ENCODE measurements at places on chromosomes 4 and X. TPM values are rescaled to one million over a fixed set of nuclear protein-coding genes. Genes with fewer than 3 reads are reported as not detected.

The TLR1 gene
- total RNA-seq: 26.6 TPM

GRCh38 chr4:15684498-15684897 lies 2.9 kb downstream of the FAM200B start:
- H3K27ac ChIP-seq: no peak overlapping the region

DNA sequence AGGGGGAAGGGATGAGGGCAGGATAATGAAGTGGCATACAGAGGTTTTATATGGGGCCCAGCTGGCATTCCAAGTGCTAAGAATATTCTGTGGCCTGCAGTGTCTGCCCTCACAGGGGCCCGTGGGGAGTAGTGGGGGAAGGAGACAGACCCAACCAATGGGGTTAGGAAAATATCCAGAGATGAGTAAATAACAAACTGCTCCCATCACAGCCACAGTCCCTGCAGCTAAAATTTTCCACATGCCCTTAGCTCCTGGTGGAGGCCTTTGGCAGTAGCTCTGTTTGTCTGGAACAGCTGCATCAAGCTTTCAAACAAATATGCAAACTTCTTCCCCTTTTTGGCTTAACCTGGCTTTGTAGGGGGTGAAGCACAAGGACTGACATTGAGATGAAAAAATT lies 3.1 kb downstream of the SRPX2 start:
- peaks cover 4% of the 10 kb centered on the region for H3K27me3 ChIP-seq
- no peaks in the 10 kb centered on the region for H3K4me1 ChIP-seq
- no peak overlapping the region for H3K4me3 ChIP-seq
- peak; percentile 84 for DNase-seq

GRCh38 chrX:39450234-39450977 lies 647.4 kb downstream of the BCOR start:
- H3K27me3 ChIP-seq: peaks cover 11% of the 10 kb centered on the region
- H3K27ac ChIP-seq: no peak overlapping the region
- no peak overlapping the region for H3K4me3 ChIP-seq
- H3K4me1 ChIP-seq: no peaks in the 10 kb centered on the region
- DNase-seq: no peak

GRCh38 chrX:18065956-18066355 lies 154.7 kb downstream of the BEND2 start:
- peak; percentile 42 for DNase-seq
- peaks cover 10% of the 10 kb centered on the region for H3K27me3 ChIP-seq
- H3K4me3 ChIP-seq: no peak overlapping the region
- no peaks in the 10 kb centered on the region for H3K36me3 ChIP-seq
- no peak overlapping the region for H3K27ac ChIP-seq

- H3K27ac ChIP-seq: no peak overlapping the region
- H3K36me3 ChIP-seq: no peaks in the 10 kb centered on the region
- H3K4me1 ChIP-seq: no peaks in the 10 kb centered on the region
- H3K27me3 ChIP-seq: no peaks in the 10 kb centered on the region
- no peak for DNase-seq
These were observed 56.0 kb downstream of the GLUD2 start for GRCh38 chrX:121103381-121103780.

GRCh38 chr4:26131711-26132110 lies 189.1 kb upstream of the RBPJ start:
- no peak for DNase-seq
- H3K27me3 ChIP-seq: no peaks in the 10 kb centered on the region
- no peaks in the 10 kb centered on the region for H3K36me3 ChIP-seq
- no peaks in the 10 kb centered on the region for H3K4me1 ChIP-seq
- no peak overlapping the region for H3K4me3 ChIP-seq
- H3K27ac ChIP-seq: no peak overlapping the region
